AG10803 (cell line): ENCODE measurements at places on chromosomes 6 and 20.

GRCh38 chr6:154605178-154605881, 94.8 kb upstream of the CNKSR3 start:
- no peak for DNase-seq

DNA sequence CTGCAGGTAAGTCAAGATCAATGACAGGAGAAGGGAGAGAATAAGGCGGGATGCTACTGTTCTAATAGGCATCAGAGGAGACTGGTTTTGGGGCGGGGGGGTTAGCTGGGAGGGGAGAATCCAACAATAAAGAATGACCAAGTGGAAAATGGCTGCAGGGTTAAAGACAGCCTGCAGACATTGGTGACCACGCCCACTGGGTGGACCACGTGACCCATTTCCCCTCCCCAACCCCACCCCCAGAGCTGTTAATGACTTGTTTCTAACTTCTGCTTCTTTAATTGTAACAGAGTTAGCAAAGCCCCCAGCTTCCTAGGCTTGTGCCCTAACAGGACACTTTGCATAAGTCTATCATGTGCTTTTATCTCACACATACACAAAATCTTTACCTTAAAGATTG, 344.5 kb downstream of the KIF16B start:
- no peak for DNase-seq

GRCh38 chr6:136326038-136326553, 36.5 kb upstream of the BCLAF1 start:
- DNase-seq, result peak; percentile 25

- no peak for DNase-seq
These were observed 1.0 kb upstream of the HCK start for GRCh38 chr20:32050851-32051556.

DNA sequence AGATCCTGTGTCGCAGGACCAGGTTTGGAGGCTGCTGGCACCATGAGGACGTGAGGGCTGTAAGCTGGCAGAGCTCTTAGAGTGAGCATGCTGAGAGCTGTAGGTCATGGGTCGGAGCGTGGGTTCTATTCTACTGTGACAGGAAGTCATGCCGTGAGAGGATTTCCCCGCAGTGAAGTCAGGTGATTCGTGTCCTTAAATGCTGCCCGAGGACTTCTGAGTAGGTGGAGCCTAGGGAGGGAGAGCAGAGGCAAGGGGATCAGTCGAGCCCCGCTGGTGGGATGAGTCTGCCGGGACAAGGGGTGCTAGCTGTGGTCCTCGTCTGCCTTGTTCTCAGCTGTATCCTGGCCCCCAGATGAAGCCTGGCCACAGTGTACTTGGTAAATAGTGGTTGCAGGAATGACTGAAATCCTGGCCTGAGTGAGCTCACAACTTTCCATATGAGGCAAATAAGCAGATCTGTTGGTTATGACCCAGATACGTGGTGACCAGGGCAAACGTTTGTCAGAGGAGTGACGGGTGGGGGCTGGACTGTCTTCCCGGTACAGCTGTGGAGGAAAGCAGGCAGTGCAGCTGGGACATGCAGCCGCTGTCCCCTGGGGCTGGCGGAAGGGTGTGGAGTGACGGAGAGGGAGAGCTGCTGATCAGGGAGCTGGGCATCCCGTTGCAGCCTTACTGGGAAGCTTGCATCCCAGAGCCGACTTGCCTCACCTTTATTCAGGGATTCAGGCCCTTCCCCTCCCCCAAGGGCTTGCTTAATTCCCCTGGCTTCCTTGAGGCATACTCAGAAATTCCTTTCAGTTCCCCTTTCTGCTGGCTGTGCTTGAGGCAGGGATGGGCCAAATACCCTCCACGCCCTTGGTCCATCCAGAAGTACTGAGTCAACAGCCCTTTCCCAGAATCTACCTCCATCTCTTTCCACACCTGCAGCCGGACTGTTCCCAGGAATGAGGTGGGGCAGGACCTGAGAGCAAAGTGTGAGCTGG, 250.9 kb upstream of the RREB1 start:
- peak; percentile 16 for DNase-seq

DNA sequence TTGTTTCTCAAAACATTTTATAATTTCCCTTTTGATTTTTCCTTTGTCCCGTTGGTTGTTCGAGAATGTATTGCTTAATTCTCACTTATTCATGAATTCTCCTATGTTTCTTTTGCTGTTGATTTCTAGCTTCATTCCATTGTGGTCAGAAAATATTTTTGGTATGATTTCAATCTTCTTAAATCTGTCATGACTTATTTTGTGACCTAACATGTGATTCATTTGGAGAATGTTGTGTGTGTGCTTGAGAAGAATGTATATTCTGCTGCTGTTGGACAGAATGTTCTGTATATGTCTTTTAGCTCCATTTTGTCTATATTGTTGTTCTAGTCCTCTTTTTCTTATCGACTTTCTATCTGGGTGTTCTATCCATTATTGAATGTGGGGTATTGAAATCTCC, 286.2 kb upstream of the RNF217 start:
- peak; percentile 56 for DNase-seq

- no peak for DNase-seq
These were observed 523.2 kb upstream of the JARID2 start for GRCh38 chr6:14722704-14723103.

DNA sequence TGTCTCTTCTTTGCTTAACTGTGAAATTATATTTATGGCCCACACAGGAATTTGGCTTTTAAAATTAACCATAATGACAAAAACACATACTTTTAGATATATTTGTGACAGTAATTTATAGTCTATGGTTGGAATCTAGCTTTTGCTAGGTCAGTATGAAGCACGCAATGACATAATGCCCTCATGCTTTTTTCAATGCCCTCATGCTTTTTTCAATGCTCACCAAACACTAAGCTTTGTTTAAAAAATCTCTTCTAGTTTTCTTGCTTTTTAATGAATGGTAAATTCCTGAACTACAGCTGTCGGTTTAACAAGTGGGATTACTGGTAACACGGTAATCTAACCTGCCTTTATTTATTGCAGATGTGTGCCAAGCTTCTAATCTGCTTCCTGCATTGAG, 12.7 kb downstream of the CCN6 start:
- no peak for DNase-seq

DNA sequence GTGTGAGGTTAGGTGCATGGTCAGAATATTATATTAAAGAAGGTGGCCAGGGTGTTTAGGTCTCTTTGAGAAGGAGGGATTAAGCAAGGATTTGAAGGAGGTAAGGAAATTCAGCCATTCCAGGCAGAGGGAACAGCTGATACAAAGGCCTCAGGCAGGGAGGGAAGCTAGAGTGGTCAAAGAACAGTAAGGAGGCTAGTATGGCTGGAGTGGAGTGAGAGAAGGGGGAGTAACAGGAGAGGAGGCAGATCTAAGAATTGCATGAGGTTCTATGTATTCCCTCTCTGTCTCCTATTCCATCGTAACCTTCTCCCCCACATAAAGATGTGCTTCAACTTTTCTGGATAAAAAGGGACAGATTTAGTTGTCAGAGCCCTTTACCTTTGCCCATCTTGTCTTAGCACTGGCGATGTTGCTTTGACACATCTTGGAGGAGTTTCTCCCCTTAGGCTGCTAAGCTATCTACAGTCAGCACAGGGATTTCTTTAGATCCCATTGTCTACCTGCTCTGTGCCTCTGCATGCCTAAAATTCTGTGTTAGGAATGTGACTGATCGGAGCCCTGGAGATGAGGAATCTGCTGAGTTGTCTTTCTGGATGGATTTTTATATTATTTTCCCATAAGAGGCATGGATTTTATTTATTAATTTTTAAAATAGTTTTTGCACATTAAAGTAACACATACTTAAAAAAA, 59.9 kb downstream of the KLHL31 start:
- DNase-seq, result no peak

GRCh38 chr6:111199935-111200334, 112.6 kb downstream of the SLC16A10 start:
- DNase-seq, result no peak

DNA sequence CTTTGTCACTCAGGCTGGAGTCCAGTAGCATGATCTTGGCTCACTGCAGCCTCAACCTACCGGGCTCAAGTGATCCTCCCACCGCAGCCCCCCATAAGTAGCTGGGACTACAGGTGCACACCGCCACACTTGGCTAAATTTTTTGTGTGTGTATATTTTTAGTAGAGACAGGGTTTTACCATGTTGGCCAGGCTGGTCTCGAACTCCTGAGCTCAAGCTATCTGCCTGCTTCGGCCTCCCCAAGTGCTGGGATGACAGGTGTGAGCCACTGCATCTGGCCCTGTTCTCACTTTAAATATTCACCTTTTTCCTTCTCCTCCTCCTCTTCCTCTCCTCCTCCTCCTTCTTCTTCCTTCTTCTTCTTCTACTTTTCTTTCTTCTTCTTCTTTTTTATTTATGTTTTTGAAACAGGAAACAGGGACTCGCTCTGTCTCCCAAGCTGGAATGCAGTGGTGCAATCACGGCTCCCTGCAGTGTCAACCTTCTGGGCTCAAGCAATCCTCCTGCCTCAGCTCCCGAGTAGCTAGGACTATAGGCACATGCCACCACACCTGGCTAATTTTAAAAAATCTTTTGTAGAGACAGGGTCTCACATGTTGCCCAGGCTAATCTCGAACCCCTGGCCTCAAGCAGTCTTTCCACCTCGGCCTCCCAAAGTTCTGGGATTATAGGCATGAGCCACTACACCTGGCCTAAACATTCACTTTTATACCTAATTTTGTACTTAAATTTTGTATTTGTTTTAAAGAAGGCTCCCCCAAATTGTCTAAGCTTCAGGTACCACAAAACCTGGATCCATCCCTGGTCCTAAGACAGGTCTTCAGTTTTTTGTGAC, 47.2 kb upstream of the NCOA3 start:
- peak; percentile 1 for DNase-seq

GRCh38 chr6:96345501-96345900, 176.1 kb upstream of the UFL1 start:
- DNase-seq, result no peak

GRCh38 chr6:20341096-20341495, 60.6 kb upstream of the E2F3 start:
- no peak for DNase-seq

GRCh38 chr20:20198011-20198410, 145.7 kb downstream of the CFAP61 start:
- DNase-seq, result no peak

DNA sequence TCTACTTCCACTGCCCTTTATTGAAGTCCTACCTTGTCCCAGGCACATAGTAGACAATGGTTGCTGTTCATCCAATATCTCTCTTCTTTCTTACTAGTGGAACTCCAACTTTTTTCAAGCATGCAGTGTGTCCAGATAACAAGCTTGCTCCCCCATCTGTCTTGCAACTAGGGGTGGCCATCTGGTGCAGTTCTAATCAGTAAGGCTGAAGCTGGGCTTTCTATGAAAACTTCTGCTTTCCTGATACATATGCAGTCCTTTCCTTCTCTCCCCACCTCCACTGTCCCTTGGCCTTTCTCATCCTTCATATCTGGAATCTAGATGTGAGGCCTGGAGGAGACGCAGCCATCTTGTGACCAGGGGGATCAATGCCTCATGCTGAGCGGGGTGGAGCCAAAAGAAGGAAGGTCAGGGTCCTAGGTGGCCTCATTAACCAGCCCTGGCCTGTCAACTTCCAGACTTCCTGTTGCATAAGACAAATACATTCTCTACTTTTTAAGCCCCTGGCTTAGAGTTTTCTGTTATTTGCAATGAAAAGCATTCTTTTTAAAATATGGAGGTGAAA, 59.6 kb upstream of the ZFP64 start:
- no peak for DNase-seq

DNA sequence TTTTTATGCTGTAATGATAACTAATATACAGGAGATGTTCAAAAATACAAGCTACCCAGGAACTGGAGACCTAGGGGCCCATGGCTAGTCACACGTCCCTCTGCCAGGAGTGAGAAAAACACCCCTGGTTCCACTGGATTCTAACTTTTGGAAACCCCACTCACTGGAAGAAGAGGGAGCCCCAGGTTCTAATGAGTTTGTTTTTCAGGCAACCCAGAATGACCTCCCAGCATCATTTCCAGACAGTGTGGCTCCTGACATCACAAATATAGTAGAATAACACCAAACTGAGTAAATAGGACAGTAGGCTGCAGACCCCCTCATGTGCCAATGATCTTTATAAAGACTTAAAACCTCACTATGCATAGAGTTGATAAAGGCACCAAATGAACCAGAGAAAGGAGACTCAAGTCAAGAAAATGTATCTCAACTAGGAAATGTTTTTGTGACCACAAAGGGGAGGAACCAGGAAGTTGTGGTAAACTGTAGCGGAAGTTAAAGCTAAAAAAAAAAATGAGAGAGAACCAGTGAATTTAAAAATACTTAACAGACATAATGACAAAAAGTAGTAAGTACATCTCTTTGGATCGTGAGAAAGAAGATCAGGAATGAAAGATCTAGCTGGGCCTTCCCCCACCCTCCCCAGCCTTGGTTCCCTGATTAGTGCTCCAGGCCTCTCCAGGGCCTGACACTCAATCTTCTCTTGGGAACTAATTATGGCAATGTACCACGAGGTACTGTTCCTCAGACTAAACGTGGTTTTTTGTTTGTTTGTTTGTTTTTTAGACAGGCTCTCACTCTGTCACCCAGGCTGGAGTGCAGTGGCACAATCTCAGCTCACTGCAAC, 19.8 kb downstream of the HLA-E start:
- peak; percentile 42 for DNase-seq

DNA sequence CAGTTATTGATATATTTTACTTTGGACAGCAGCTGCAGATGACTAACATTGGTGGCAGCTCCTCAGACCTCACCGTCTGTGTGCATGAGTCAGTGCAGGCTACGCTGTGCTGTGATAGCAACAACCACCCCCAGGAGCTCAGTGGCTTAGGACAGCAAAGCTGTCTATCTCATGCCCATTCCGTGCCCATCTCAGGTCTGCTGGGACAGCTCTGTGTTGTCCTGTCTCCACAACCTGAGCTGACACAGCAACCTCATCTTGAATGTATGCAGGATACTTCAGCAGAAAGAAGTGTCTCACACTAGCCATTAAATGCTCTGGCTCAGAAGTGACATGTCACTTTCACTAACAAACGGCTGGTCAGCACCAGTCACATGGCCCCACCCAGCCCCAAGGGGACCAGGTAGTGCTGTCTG, 47.7 kb downstream of the BANF2 start:
- DNase-seq, result peak; percentile 86

GRCh38 chr20:9440892-9441291, 73.5 kb upstream of the LAMP5 start:
- peak; percentile 37 for DNase-seq

- no peak for DNase-seq
These were observed 1.9 kb upstream of the TMEM242 start for GRCh38 chr6:157325069-157325805.

- DNase-seq, result no peak
These were observed 157.2 kb downstream of the SOD2 start for GRCh38 chr6:159535656-159536350.

- no peak for DNase-seq
These were observed 72.6 kb downstream of the SSR1 start for GRCh38 chr6:7240351-7240750.
